ENCODE measurements at places on chromosomes 11 and 22. TPM values are rescaled to one million over a fixed set of nuclear protein-coding genes. Genes with fewer than 3 reads are reported as not detected.

DNA sequence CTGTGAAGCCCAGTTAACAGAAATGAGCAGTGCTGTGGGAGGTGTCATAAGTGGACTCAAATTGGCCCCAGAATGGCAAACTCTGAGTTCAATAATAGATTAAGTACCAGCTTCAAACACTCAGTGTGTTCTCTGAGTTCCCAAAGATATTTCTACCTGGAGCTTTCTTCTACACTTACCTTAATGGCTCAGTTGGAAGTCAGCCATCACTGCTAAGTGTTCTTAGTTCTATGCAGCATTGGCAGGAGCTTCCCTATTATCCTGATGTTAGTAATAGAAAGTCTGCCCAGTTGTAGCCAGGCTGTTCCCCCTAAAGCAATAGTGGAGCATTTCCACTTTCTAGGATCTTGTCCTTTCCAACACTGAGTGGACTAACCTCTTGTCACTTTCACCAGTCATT is 9.7 kb upstream of the PIK3IP1 start:
- DNase-seq: no peak
- H3K27ac ChIP-seq: no peak overlapping the region
- H3K27me3 ChIP-seq: no peaks in the 10 kb centered on the region
- no peaks in the 10 kb centered on the region for H3K36me3 ChIP-seq

- no peak overlapping the region for H3K4me3 ChIP-seq
- no peaks in the 10 kb centered on the region for H3K27me3 ChIP-seq
- no peak for DNase-seq
- no peak overlapping the region for H3K27ac ChIP-seq
- no peaks in the 10 kb centered on the region for H3K4me1 ChIP-seq
- H3K36me3 ChIP-seq: no peaks in the 10 kb centered on the region
Observed at GRCh38 chr11:1771700-1772099, 8.0 kb upstream of the CTSD start.

- no peaks in the 10 kb centered on the region for H3K36me3 ChIP-seq
- no peak overlapping the region for H3K27ac ChIP-seq
- no peak for DNase-seq
- no peak overlapping the region for H3K4me3 ChIP-seq
- peaks cover 32% of the 10 kb centered on the region for H3K4me1 ChIP-seq
Observed at GRCh38 chr22:36452250-36452977, 29.0 kb downstream of the TXN2 start.

The APOL4 gene
- polyA plus RNA-seq: 4.1 TPM

GRCh38 chr22:46537225-46537945 is at the start of gene CELSR1:
Gene CELSR1, minus strand, starts transcription at chr22:46537620. Its CDS starts 450 bp downstream, at chr22:46537170.
- peak; percentile 61 for DNase-seq
- H3K4me1 ChIP-seq: peaks cover 36% of the 10 kb centered on the region
- H3K4me3 ChIP-seq: peak within 1 kb of the TSS; percentile 31

The DMC1 gene
- 1.9 TPM for polyA plus RNA-seq

The AQP11 gene
- 9.8 TPM for polyA plus RNA-seq

The BLID gene
- polyA plus RNA-seq: not detected

All from spinal cord (tissue), 10 donors.